Kidney (tissue), 22 donors: ENCODE measurements at places on chromosomes 1 and 21.

GRCh38 chr1:74858136-74858535 is 125.2 kb downstream of the TYW3 start:
- DNase-seq: no peak

DNA sequence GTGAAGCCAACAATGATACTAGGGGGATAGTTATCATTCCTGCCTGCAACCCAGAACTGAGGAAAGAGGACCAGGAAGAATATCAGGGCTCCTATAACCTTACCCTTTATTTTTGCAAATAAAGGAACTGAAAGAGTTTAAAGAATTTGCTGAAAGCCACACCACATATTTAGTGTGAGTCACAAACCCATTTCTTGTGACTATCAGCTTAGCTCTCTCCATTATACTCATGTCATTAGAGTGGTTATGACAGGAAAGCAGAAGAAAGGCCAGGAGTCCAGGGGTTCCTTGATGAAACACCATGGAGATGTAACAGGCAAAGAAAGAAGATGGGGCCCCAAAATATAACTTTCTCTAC is 141.1 kb upstream of the SAMSN1 start:
- DNase-seq: no peak

DNA sequence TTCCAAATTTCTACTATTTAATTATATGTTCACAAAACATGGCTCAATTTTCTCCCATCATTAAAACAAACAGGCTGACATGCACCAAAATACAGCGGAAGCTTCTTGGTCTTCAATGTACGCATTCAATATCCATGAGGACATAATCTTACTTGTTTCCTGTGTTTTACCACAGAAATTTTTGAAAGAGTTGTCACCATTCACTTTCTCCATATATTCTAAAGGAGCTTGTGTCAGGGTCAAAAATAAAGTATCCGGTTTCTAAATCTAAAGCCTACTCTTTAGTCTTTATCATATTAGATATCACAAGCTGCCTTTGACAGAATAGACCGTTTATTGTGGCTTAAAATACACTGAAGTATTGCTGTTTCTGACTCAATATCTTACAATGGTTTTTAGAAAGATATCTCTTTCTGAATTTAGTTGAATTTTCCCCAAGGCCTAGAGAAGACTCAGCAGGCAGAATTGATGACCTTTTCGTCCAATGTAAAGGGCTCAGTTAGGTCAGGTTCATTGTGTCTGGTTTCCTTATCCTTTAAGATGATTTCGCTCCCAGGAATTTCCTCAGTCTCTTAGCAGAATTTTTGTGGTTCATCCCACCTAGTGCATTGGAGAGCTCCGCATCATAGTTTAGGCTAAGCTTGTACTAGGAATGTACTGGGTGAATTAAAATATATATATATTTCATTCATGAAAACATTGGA is 717.2 kb downstream of the NCAM2 start:
- no peak for DNase-seq

DNA sequence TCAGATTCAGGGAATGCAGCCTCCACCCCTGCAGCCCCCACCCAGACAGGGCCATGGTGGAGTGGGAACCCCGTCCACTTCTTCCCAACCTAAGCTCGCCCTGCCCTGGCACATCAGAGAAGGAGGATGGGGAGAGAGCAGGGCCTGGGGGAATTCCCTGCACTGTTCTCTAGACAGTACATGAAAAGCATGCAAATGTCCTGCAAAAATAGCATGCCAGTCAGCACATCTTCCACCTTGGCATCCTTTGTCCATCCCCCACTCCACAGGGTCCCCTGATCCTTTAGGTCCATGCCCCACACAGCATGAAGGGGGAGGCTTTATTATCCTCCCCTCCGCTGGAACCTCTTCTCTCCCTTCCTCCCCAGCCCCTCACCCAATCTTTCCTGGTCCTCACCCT is 35.0 kb upstream of the RD3 start:
- DNase-seq: no peak

DNA sequence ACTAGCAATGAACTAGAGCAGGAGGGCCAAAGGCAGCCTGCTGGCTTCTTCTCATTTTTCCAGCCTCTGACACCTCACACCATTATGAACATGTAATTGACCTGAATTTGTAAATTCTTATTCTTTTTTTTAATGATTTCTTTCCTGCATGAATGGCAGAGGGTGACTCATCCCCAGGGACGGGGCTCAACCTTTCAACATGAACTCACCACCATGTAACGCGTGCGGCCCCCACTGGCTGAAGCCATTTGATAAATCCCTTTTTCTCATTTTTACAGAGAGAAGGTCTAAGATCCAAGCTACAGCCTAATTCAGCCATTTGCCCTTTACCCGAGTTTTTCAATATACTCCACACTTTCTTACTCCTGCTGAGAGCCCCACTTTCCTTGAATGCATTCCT is 9.3 kb upstream of the ETS2 start:
- no peak for DNase-seq

DNA sequence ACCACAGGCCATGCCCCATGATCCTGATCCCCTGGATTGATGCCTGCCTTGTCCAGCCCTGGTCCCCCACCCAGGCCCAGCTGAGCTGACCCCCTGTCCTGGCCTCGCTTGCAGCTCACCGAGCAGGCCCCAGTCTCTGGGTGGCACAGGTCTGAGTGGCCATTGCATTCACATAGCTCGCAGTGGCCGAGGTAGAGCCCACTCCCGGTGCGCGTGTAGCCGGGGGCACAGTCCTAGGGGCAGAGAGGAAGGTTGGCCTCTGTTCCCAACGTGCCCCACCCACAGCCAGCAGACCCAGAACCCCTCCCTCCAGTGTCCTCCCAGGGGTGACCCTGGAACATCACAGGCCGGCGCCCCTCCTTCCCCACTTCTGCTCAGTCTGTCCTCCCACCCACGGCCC is 51.9 kb downstream of the LDLRAD2 start:
- no peak for DNase-seq

GRCh38 chr1:41349361-41350054 is 11.7 kb upstream of the FOXO6 start:
- no peak for DNase-seq

DNA sequence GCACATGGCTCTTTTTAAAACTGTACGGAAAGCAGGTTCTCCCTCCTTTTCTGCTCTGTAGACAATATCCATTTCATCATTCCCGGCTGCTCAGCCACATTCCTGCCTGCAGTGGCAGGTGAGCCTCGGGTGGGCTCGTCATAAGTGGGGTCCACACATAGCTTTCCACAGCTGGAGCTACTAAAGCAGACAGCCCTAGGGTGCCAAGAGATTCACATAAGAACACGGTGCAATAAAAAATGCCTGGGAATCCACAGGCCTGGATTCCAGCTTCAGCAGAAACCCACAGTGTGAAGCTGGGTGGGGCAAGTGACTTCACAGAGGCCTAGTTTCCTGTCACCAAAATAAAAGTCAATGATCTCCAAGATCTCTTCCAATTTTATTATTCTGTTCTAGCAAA is 96.4 kb downstream of the MIS18A start:
- DNase-seq: no peak

- no peak for DNase-seq
These were observed 68.5 kb upstream of the PLXNA2 start for GRCh38 chr1:208312706-208313105.

GRCh38 chr1:15153842-15154479 is 414 bp downstream of the TMEM51 start:
- DNase-seq: peak; percentile 73

DNA sequence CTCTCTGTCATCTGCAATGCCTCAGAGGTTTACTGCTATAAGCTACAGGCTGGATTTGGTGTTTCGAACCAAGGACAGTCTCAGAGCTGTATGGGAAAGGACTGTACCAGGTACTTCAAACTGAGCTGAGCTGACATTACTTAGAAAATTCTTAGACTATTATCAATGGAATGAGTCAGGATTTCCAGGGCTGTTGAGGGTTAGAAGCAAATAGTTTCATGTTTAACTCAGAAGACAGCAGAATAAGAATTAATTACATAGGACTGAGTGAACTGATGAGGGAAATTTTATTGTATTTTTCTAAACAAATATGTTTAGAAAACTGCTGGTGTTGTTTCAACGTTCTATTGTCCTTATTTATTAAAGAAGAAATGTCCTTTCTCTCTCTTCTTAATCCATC is 74.3 kb upstream of the CAPZB start:
- DNase-seq: no peak

- DNase-seq: no peak
These were observed 9.2 kb upstream of the OVGP1 start for GRCh38 chr1:111436726-111437125.

DNA sequence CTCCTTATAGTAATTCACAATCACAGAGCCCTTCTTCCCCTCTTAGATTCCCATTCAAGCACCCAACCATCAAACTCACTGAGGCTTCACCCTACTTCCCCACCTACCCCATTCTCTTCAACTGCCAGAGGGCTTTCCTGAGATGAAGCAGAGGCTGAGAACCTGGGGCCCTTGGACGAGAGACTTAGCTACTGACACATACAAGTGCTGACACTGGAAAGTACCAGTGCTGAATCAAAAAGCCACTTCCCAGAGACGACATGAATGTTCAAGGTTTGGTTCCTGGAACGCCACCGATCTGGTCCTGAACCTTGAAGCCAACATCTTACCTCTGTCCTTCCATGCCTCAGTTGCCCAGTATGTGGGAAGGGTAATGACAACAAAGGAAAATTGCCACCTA is 16.6 kb upstream of the RAP1A start:
- no peak for DNase-seq

- no peak for DNase-seq
These were observed 44.6 kb downstream of the CTTNBP2NL start for GRCh38 chr1:112440574-112440973.

- DNase-seq: peak; percentile 45
These were observed 61.8 kb upstream of the NBL1 start for GRCh38 chr1:19582318-19582717.

- no peak for DNase-seq
These were observed 7.9 kb downstream of the TNFSF18 start for GRCh38 chr1:173042806-173043205.

GRCh38 chr1:165836664-165837482 is 9.5 kb downstream of the UCK2 start:
- no peak for DNase-seq

GRCh38 chr1:29363536-29363935 is 127.2 kb downstream of the PTPRU start:
- no peak for DNase-seq

- DNase-seq: no peak
These were observed 33.0 kb upstream of the S100A7 start for GRCh38 chr1:153493343-153493960.
